ENCODE measurements at places on chromosomes 2 and 18.

GRCh38 chr2:102344397-102344796 is 11.2 kb upstream of the IL18R1 start:
- no peak for DNase-seq

GRCh38 chr2:20021405-20022009 is 9.0 kb upstream of the MATN3 start:
- no peak for DNase-seq

GRCh38 chr2:152715854-152716428 is 1.3 kb downstream of the PRPF40A start:
- DNase-seq = peak; percentile 40

- no peak for DNase-seq
Observed at GRCh38 chr18:35059280-35059927, 18.2 kb downstream of the MAPRE2 start.

GRCh38 chr2:45874344-45874743 is 222.9 kb downstream of the PRKCE start:
- DNase-seq = no peak

- no peak for DNase-seq
Observed at GRCh38 chr2:173397539-173397938, 42.9 kb downstream of the CDCA7 start.

GRCh38 chr2:205531489-205532148 is 150.7 kb upstream of the NRP2 start:
- no peak for DNase-seq

- DNase-seq = no peak
Observed at GRCh38 chr2:189350540-189351209, 90.6 kb upstream of the WDR75 start.

GRCh38 chr2:208781166-208781565 is 374.6 kb downstream of the PTH2R start:
- no peak for DNase-seq

DNA sequence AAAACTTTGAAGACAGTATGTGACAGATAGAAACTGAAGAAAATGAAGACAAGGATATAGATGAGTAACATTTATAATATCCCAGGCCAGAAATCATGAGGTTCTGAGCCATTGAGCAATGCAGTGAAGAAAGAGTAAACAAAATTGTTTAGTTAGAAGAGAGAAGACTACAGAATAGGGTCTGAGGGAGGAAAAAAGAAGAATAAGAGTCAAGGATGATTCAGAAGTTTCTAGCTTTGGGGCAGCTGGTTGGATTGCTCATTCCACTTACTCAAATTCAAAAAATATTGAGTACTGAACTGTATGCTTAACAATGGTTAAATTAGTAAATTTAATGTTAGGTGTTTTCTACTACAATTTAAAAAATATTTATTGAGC is 155.0 kb upstream of the OTX1 start:
- no peak for DNase-seq

DNA sequence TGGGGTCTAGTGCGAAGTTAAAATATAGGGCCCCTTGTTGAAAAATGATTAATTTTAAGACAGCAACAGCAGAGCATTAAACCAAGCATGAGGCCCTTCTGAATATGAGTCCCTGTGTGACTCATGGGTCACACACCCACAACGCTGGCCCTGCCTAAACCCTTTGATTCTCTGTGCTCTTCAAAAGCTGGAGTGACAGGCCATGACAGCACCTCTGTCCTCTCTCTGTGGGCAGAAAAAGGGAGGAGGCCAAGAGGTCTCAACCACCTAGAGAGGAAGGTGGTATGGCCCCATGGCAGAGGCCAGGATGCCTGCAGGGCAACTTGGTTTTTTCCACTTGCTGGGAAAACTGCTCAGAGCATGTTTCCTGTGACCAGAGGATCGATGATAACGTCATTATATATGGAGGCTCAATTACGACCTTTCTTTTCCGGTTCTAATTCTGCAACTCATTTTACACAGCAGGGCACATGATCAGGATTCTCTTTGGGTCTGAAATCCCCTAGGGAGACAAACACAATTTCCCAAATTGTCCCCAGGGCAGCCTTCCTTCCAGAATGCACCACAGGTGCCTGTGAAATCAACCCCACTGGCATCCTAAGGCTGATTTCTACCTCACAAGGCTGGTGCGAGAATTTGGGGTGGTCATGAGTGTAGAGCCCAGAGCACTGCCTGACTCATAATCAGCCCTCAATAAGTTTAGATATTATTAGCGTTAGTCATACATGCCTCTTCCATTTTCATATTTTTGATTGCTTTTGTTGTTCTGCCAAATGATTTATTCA is 102.0 kb upstream of the PPP1CB start:
- peak; percentile 60 for DNase-seq

DNA sequence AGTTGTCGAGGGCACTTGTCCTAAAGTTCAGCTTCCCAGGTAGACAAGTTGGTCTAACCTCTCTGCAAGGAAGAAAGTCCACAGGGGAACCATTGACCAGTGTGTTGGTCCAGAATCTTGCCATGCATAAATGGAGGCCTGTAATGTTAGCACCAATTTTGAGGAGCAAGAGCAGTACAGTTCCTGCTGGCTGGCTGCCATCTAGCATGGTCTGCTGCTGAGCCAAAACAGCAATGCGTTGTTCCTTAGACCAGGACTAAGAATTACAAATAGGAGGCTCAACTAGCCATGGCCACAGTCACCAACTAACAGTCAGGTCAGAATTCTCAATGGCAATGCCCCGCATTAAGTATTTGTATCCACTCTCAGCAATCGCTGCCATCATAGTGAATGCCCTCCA is 72.8 kb upstream of the WIPF1 start:
- no peak for DNase-seq

DNA sequence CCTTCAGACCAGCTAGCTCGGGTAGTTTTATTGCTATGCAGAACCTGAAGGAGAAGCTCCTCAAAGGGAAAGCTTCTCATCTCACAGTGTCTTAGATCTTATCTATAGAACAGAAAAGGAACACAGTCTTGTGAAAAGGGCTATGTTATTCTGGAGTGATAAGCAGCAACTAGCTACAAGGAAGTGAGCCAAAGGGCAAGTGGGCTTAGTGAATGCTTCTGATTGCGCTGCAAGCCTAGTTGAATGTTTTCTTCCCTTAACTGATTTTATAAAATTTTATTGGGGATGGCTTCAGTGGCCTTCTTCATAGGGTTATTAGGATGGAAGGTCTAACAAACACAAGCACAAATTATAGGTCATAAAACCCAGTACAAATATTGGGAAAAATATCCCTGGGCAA is 400.1 kb downstream of the PARD3B start:
- no peak for DNase-seq

DNA sequence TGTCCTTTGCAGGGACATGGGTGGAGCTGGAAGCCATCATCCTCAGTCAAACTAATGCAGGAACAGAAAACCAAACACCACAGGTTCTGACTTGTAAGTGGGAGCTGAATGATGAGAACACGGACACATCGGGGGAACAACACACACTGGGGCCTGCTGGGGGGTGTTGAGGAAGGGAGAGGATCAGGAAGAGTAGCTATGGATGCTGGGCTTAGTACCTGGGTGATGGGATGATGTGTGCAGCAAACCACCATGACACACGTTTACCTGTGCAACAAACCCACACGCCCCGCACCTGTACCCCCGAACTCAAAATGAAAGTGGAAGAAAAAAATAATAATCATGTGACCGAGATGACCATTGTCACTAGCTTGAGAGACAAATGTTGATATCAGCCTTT is 114.7 kb downstream of the NDUFA10 start:
- no peak for DNase-seq

GRCh38 chr2:215907147-215907546 is 106.2 kb downstream of the MREG start:
- DNase-seq = no peak
